ENCODE measurements at places on chromosomes 7 and 10.

- no peak for DNase-seq
These were observed 21.6 kb upstream of the KLF6 start for GRCh38 chr10:3806603-3807002.

- DNase-seq, result no peak
These were observed 38.0 kb downstream of the EGFR start for GRCh38 chr7:55056577-55057480.

- no peak for DNase-seq
These were observed 182.5 kb downstream of the LRMDA start for GRCh38 chr10:75613685-75614504.

- DNase-seq, result no peak
These were observed 95.7 kb upstream of the EEPD1 start for GRCh38 chr7:36057323-36057722.

DNA sequence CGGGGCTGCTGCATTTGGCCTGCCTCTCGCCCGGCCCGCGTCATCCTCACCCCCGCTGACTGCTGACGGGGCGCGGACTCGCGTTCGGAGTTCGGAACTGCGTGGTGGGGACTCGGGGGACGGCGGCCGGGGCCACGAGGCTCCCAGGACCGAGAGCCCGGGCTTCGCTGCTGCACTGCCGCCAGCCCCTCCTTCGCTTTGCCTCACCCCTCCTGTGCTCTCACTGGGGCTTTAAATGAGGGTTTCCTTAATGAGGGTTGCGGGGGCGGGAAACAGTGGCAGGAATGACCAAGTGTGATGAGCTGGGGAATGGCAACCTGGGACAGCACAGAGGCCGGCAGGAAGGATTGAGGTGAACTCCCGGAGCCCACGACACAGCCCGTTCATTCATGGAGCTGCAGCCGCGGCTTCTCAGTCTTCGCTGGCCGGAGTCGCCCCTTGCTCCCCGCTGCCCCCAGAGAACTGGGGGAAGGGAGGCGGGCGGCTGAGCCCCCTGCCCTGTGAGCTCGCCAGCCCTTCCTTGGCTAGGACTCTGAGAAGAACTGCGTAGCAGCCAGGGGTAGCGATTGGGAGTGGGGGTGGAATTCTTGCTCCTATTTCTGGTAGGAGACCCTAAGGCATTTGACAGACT lies 1.5 kb upstream of the LRRC4 start:
- DNase-seq, result no peak

- no peak for DNase-seq
These were observed 80.9 kb upstream of the APBB1IP start for GRCh38 chr10:26357203-26357602.
